LHCN-M2 (cell line): ENCODE measurements at places on chromosomes 13 and 19.
A peak's percentile ranks its signal among the peaks of the same experiment; 100 is the strongest.

GRCh38 chr19:38015216-38015615 is 108.2 kb downstream of the SIPA1L3 start:
- DNase-seq, result no peak

DNA sequence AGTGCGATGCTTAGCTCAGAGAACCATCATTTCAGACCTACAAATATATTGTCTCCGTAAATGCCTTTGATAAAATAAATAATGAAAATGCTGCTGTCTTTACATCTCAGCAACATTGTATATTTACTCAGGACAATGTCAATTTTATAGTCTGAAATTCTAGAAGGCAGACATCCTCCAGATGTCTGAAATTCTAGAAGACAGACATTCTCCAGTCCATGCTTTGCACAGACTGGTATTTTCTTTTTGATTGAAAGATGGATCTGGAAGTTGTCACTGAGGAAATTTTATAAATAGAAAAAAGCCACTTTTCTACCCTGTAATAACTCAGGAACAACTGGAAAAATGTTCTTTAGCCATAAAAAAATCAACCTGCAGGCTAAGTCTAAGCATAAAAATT is 2293.3 kb downstream of the PCDH9 start:
- no peak for DNase-seq

GRCh38 chr19:5403968-5404640 is 51.1 kb upstream of the ZNRF4 start:
- peak; percentile 84 for DNase-seq

- no peak for DNase-seq
Observed at GRCh38 chr19:19520989-19521388, 5.0 kb downstream of the NDUFA13 start.

GRCh38 chr13:65166675-65167074 is 2063.5 kb downstream of the PCDH9 start:
- DNase-seq, result no peak

DNA sequence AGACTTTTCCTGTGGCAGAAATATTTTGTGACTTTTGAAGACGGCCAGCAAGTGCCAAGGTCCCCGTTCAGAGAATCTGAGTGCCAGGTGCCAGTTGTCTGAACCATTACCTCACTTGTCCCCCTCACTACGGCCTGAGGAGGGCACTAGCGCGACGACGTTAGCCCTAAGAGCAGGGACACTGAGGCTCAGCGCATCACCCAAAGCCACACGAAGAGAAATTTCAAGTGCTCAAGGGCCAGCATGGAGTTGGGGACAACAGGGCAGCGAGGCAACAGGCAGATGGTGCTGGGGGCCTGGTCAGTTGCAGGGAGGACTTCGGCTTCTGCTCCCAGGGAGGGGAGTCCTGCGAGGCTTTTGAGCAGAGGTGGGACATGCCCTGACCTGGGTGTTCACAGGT is 9.5 kb upstream of the TYK2 start:
- DNase-seq, result no peak

GRCh38 chr13:28611654-28612131 is 47.2 kb upstream of the POMP start:
- no peak for DNase-seq

DNA sequence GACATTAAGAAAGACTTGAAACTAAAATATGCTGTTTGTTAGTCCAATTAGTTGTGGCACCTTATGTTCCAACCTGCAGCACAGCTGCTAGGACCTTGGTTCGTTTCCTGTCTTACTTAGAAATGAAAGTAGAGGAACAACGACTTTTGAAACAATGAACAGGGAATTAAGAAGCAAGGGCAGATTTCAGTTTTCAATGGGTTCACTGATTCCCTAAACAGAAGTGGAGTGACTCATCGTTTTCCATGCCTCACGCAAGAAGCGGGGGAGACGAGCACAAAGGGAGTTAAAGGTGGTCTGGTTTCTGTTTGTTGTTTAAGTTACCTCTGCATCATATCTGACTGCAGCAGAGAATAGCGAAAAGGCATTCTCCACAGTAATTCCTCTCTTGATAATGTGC is 44.8 kb downstream of the PHF11 start:
- DNase-seq, result no peak

- DNase-seq, result peak; percentile 7
Observed at GRCh38 chr19:32652894-32653598, 21.9 kb downstream of the ANKRD27 start.

- no peak for DNase-seq
Observed at GRCh38 chr19:32150605-32151004, 194.8 kb upstream of the ZNF507 start.
